ENCODE measurements at places on chromosomes 5 and 9. TPM values are rescaled to one million over a fixed set of nuclear protein-coding genes. Genes with fewer than 3 reads are reported as not detected.

GRCh38 chr5:1033178-1033577, 24.6 kb downstream of the NKD2 start:
- no peak for DNase-seq
- H3K27ac ChIP-seq: no peak overlapping the region
- no peaks in the 10 kb centered on the region for H3K36me3 ChIP-seq
- H3K27me3 ChIP-seq: no peaks in the 10 kb centered on the region
- no peak overlapping the region for H3K4me3 ChIP-seq
- H3K4me1 ChIP-seq: no peaks in the 10 kb centered on the region

- H3K36me3 ChIP-seq: no peaks in the 10 kb centered on the region
- H3K4me3 ChIP-seq: no peak overlapping the region
- H3K27ac ChIP-seq: no peak overlapping the region
These were observed 28.5 kb downstream of the GOLGA2 start for GRCh38 chr9:128247226-128247803.

- peaks cover 3% of the 10 kb centered on the region for H3K27me3 ChIP-seq
- no peak overlapping the region for H3K4me3 ChIP-seq
- H3K27ac ChIP-seq: no peak overlapping the region
- H3K4me1 ChIP-seq: no peaks in the 10 kb centered on the region
- H3K36me3 ChIP-seq: no peaks in the 10 kb centered on the region
- DNase-seq: no peak
These were observed 23.2 kb upstream of the TBC1D9B start for GRCh38 chr5:179930788-179931473.

The VCAN gene
- total RNA-seq: 0.39 TPM

The MYO10 gene
- total RNA-seq: not detected

- H3K4me3 ChIP-seq: no peak overlapping the region
- H3K27me3 ChIP-seq: no peaks in the 10 kb centered on the region
- no peaks in the 10 kb centered on the region for H3K36me3 ChIP-seq
- no peak overlapping the region for H3K27ac ChIP-seq
These were observed 726.0 kb downstream of the DNAH5 start for GRCh38 chr5:13218518-13218917.

DNA sequence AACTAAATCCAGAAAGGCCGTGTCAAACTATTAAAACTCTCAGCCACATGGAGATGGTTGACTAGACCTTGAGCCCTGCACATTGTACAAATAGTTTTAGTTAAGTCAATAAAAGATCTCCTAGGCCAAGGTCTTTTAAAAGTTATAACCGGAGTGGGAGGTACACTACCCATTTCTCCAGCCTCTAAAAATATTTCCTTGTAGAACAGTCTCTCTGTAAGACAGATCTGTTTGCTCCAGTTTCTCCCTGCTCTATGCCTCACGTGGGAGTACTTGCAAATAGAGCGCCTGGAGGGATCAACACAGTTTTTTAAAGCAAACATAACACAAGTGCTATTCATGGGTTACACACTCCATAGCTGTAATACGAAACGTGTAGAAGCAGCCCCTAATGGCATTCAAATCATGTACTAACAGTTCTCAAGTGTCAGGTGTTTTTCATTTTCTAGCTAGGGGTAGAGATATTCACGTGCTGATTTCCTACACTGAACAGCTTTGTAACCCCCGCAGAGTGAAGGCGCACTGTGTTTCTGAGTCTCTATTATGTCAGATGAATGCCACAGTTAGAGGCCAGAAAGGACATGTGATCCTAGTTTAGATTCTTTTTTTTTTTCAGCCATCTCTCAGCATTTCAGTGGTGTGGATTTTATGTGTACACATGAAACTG, 703.4 kb upstream of the GRAMD2B start:
- no peaks in the 10 kb centered on the region for H3K36me3 ChIP-seq
- no peaks in the 10 kb centered on the region for H3K4me1 ChIP-seq
- no peak overlapping the region for H3K4me3 ChIP-seq
- H3K27ac ChIP-seq: no peak overlapping the region
- H3K27me3 ChIP-seq: no peaks in the 10 kb centered on the region

DNA sequence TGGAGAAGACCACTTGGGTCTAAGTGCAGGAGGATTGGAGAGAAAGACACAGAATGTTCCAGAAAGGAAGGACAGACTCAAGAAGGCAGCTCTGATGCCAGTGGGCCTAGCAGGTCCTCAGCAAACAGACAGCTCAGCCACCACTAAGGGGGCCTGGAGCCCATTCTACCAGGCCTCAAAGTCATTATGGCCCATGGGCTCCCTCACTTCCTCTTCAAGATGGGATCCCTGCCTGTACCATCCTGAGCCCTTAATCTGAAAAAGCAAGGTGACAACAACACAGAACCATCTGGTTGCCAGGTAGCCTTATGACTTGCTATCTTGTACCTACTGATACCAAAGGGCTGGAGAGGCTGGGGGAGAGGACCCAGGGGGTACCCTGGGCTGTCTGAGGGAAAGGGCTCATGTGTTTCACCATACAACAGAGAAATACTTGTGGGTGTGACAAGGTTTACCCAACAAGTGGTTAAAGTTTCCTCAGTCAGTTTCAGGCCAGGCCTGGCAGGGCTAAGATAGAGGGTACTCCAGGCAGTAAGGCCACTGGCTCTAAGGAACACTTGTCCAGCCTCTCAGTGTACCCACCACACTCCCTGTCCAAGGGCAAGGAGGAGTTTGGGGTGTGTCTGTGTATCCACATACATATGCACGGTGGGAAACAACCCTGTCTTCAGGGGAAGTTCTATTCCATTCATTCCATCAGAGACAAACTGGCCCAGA, 30.7 kb downstream of the TCF7 start:
- H3K27ac ChIP-seq: peak overlapping the region; percentile 46
- H3K4me1 ChIP-seq: peaks cover 31% of the 10 kb centered on the region
- peaks cover 66% of the 10 kb centered on the region for H3K36me3 ChIP-seq
- H3K4me3 ChIP-seq: no peak overlapping the region
- peak; percentile 19 for DNase-seq
- H3K27me3 ChIP-seq: no peaks in the 10 kb centered on the region

DNA sequence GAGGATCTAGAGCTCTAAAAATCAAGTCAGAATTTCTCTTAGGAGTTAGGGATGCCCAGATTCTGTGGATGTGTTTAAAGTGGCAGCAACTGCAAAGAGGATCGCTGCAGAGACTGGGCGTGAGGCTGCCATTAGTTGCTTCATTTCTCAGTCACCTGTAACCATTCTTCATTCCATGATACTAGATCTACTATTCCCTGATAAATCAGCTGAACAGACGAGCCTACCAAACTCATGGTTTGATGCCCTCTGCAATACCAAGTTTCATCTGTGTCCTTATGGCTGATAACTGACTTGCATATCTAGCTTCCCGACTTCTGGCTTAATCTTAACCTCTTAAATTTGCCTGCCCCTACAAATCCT, 33.3 kb downstream of the UBE2R2 start:
- H3K27me3 ChIP-seq: no peaks in the 10 kb centered on the region
- peaks cover 18% of the 10 kb centered on the region for H3K4me1 ChIP-seq
- peaks cover 10% of the 10 kb centered on the region for H3K36me3 ChIP-seq
- H3K4me3 ChIP-seq: no peak overlapping the region
- no peak for DNase-seq

DNA sequence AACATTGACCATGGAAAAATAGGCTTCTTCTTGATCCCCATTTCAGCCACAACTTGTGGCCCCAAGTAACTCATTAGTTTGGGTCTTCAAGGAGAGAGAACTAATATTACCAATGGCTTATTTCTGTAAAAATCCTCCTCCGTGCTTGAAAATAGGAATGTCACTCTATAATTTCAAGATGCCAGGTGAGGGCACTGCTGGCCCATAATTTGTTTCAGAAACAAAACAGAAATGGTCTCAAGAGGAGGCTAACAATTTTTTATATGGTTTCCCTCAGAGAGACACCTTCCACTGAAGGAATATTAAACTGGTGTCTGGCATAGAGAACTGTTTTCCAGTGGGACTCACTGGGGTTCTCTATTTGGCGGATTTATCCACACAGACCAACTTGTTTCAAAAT, 437.0 kb upstream of the TRPC7 start:
- no peaks in the 10 kb centered on the region for H3K27me3 ChIP-seq
- no peaks in the 10 kb centered on the region for H3K4me1 ChIP-seq
- no peaks in the 10 kb centered on the region for H3K36me3 ChIP-seq
- no peak overlapping the region for H3K4me3 ChIP-seq
- no peak for DNase-seq

The BRD3OS gene
- 13.5 TPM for total RNA-seq

DNA sequence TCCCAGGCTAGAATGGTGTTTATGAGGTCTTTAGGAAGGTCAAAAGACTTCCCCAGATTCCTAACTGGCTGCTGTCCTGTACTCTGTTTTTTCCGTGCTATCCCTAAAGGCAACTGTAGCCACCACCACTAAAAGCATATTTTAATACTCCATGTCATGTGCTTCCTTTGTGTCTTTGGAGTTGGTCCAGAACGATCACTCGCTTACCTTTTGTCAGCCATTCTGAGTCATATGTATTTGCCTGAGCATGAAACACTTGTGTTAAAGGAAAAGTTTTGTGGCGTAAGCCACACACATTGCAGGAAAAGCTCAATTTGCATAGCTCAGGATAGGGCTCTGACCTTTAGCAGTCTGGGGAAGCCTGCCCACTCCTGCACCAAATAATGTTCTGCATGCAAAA, 299.6 kb downstream of the NTRK2 start:
- DNase-seq: no peak
- no peaks in the 10 kb centered on the region for H3K27me3 ChIP-seq
- no peak overlapping the region for H3K4me3 ChIP-seq
- no peaks in the 10 kb centered on the region for H3K4me1 ChIP-seq
- no peaks in the 10 kb centered on the region for H3K36me3 ChIP-seq
- H3K27ac ChIP-seq: no peak overlapping the region

All from activated CD8-positive, alpha-beta T cell treated with anti-CD3 and anti-CD28 coated beads, Interleukin-2, amount 10 ng/mL, durations not matched to agents 7 days and 5 days (primary cell).